ENCODE measurements at places on chromosomes 4 and X.

DNA sequence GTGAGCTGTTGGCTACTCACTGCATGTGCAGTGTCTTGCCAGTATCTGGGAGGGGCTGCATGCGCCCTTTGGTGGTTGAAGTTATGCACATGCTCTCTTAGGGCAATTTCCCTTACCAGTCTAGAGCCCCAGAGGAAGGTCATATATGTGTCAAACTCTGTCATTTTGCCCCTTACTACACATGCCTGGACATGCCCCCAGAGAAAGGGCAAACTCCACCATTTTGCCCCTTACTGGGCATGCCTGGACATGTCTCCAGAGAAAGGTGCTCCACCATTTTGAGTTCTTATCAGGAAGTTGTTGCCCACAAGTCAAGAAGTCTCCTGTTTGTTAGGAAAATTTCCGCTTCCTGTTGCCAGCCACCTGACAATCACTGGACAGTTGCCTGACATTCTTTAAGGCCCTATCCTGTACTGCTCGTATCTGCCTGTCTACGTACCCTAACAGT, 56.4 kb upstream of the PLAC8 start:
- DNase-seq, result no peak

DNA sequence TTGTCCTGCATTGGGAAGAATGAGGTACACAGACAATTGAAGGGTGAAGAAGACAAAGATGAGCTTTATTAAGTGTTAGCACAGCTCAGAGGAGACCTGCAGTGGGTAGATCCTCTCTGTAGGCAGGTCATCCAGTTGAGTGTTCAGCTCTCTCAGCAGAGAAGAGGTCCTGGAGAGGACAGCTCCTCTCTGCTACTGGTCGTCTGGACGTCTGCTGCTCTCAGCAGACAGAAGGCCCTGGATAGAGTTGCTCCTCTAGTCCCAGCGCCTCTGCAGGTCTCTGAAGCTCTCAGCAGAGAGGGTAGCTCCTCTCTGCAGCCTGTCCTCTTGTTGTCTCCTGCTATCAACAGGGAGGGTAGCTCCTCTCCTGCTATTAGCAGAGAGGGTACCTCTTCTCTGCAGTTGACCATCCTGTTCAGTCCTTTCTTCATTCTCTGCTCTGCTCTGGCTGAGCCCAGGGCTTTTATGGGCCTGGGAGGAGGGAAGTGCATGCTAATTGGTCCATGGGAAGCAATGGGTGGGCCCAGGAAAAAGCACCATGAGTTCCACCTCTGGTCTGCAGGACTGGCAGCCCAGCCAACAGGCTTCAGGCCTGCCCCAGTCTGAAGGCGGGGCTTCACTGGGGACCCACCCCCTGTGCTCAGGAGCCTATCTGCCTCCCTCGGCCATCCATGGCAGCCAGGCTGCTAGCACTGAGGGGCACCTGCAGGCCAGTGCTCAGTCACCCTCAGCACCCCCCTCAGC, 54.1 kb upstream of the IBSP start:
- no peak for DNase-seq

DNA sequence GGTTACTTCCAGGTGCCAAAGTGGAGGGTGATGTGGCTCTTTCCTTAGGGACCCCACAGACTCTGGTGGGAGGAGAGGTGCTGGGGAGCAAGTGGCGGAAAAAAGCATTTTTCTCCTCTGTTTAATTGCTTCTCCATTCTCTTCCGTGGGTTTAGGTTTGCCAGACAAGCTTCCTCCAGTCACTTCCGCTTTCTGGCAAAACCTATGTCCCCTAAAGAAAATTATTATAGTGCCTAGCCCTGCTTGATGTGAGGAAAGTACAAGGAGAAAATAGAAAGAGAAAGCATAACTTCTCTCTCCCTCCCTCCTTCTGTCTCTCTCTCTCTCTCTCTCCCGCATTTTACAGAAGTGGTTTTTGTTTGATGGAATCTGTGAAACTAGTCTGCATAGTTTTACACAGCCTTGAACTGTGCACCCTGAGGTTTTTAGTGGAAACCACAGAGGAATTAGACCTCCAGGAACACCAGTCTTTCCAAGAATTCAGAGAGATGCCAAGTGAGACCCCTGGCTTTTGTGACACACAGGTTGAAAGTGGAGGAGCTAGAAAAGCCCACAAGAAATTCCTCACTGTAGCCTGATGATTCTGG, 231.1 kb upstream of the ANXA3 start:
- no peak for DNase-seq

DNA sequence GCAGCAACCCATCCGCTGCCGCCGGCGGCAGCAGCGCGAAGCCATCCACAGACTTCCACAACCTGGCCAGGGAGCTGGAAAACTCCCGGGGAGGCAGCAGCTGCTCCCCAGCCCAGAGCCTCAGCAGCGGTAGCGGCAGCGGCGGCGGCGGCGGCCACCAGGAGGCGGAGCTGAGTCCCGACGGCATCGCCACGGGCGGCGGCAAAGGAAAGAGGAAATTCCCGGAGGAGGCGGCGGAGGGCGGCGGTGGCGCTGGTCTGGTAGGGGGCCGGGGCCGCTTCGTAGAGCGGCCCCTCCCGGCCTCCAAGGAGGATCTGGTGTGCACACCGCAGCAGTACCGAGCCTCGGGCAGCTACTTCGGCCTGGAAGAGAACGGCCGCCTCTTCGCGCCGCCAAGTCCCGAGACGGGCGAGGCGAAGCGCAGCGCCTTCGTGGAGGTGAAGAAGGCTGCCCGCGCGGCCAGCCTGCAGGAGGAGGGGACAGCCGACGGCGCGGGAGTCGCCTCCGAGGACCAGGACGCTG, 4.9 kb downstream of the PRDM8 start:
- DNase-seq, result peak; percentile 95

DNA sequence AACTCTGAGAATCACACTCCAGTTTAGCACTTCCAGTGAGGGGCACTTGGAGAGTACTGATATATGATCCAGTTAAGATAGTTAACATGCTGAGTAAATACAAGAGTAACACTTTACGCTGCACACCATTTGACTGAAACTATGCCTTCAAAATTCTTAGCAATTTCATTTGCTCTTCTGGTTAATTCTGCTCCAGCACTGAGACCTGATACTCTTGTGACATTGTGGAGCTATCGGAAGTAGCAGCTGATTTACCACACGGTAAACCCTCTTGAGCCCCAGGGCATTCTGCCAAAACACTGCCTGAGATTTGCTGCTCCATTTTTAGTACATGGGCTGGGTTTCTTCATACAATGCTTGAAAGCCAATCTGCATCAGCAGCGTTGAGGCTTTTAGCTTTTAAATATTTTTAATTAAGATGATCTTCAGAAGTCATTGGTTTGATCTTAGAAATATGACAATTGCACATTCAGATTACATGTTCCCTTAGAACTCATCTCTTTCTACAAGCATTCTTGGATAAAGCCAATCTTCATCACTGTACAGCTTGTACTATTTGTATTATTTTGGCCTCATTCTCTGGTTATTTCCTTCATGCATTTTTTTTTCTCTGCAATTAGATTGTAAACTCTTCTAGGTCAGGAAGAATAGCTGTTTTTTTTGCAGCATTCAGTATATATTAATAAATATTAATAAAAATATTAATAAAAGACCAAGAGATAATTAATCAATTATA, 67.8 kb upstream of the ETNPPL start:
- no peak for DNase-seq

DNA sequence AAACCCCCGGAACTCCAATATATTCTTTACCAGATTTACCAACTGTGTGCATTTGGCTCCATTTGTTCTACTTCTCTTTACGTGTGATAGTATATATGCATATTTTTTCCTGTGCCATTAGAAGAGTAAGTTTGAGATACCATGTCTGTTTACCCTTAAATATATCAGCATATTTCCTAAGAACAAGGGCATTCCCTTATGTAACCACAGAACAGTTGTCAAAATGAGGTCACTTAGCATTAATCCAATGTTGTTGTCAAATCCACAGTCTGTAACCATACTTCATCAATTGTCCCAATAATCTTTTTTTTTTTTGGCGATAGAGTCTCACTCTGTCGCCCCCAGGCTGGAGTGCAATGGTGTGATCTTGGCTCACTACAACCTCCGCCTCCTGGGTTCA, 55.2 kb downstream of the TBC1D14 start:
- no peak for DNase-seq

GRCh38 chrX:24874604-24875247, 141.0 kb downstream of the ARX start:
- DNase-seq, result no peak

GRCh38 chr4:56844802-56845580, 23.5 kb upstream of the SPINK2 start:
- DNase-seq, result no peak

DNA sequence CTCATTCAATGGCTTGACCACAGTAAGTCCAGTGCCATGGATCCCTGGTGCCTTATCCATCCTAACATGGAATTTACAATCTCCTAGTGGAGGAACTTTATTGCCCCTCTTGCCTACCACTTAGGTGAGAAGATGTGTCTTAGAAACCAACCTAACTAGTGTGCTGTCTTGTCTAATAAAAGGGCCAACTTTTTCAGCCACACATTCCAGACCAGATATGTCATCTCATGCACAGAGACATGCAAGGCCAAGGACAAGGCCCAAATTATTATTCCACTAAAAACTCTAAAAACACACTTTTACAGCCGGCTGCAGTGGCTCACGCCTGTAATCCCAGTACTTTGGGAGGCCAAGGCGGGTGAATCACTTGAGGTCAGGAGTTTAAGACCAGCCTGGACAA, 10.6 kb upstream of the PRDX4 start:
- no peak for DNase-seq

GRCh38 chrX:110425222-110426154, 66.8 kb downstream of the RTL9 start:
- no peak for DNase-seq

GRCh38 chrX:16838202-16839066, 31.7 kb downstream of the RBBP7 start:
- DNase-seq, result no peak

- DNase-seq, result no peak
These were observed 98.9 kb downstream of the HPGD start for GRCh38 chr4:174423257-174423944.

DNA sequence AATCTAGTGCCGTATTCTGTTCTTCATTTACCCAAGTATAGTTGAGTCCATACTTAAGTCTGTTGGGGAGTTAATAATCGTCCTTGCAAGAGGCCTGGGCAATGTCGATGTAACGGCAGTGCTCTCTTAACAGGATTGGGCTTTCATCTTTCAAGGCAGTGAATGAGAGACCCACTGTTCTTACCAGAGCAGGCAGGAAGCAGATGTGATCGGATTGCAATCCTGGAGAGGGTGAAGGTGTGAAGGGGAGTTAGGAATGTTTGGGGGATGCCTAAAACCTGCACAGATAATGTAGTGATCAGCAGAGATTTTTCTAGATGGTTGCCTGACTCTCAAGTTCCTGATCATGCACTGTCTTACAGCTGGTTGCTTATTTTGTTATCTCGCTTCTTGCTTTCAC, 308.4 kb downstream of the AFF2 start:
- no peak for DNase-seq

GRCh38 chr4:127656047-127656680, 23.4 kb downstream of the INTU start:
- DNase-seq, result no peak

GRCh38 chrX:47683829-47684205, 24.8 kb upstream of the UXT start:
- DNase-seq, result no peak

GRCh38 chrX:29432534-29432933, 782.8 kb upstream of the MAGEB2 start:
- no peak for DNase-seq

- DNase-seq, result no peak
These were observed 31.6 kb upstream of the RPS6KA6 start for GRCh38 chrX:84219551-84219950.

GRCh38 chr4:94722748-94723147, 35.0 kb upstream of the BMPR1B start:
- DNase-seq, result no peak

GRCh38 chr4:140268186-140268841, 105.1 kb upstream of the SCOC start:
- DNase-seq, result no peak

DNA sequence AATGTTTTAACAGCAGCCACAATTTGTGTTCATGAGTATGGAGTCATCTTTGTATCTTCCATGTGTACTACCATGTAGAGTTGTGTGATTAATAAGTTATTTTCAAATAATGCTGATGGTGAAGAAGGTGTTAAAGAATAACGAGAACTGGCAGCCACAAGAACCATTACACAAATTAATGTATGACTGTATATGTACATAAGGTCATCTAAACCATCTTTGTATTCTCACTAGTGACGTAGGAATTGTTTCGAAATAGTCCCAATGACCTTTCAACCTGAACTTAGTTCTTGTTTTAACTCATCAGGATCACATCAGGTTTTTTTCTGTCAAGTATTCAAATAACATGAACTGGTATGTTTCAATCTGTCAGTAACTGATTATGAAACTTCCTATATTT, 48.3 kb upstream of the NOCT start:
- DNase-seq, result no peak

- no peak for DNase-seq
These were observed 20.2 kb downstream of the SETD7 start for GRCh38 chr4:139535871-139536234.

GRCh38 chr4:1554876-1555265, 129.2 kb downstream of the FAM53A start:
- DNase-seq, result no peak

DNA sequence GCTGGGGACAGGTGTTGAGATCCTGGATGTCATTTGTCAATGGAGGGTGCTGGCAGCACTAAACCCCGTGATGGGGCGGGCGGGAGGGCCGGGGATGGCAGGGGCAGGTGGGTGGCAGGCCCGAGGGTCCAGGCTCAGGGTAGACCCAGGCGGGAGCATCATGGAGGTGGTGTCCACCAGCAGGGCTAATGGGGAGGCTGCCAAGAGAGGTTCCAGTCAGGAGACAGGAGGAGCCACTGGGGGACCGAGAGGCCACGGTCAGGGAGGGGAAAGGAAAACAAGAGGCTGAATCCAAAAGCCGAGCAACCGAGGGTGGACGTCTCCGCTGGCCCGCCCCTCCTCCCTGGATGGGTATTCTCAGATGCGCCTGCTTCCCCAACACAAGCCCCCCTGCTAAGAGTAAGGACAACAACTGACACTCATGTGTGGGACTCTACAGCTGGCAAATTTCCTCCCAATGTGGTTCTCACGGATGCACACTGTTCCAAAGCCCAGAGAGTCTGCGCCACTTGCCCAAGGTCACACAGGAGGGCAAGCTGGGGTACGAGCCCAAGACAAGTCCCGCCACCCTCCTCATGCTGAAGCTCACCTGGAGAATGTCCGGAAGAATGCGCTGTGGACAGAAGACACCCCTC, 132.0 kb downstream of the CPZ start:
- peak; percentile 50 for DNase-seq

DNA sequence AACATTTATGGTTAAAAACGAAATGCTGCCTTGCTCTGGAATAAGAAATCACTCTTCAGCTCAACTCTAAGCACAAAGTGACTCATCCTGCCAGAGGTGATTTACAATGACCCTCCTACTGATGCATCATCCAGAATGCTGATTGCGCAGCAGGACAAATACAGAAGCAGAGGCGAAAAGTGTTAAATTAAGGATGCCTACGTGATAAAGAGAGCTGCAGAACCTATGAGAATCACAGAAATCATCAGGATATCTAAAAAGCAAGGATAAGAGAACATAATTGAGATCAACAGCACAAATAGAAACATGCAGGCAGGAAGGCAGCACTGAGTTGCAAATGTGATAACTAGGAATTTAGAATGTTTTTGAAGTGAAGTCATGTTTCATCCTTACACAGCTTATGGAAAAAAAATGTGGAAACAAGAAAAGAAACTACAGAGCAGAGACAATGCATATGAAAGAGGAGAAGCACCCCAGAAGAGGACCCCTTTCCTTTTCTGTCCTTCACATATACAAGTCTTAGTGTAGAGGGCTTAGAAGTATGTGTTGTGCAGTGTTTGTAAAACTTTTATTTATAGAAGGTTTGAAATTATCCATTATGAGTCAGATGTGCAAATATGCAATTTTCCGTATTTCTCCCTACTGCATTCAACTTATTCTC, 188.4 kb downstream of the SLC7A11 start:
- DNase-seq, result no peak
